ENCODE measurements at places on chromosomes 3 and 15.
A peak's percentile ranks its signal among the peaks of the same experiment; 100 is the strongest.

- no peak for DNase-seq
Observed at GRCh38 chr3:74089814-74090213, 465.1 kb upstream of the PDZRN3 start.

GRCh38 chr3:52108302-52109232 is 45.7 kb downstream of the POC1A start:
- DNase-seq: peak; percentile 66

DNA sequence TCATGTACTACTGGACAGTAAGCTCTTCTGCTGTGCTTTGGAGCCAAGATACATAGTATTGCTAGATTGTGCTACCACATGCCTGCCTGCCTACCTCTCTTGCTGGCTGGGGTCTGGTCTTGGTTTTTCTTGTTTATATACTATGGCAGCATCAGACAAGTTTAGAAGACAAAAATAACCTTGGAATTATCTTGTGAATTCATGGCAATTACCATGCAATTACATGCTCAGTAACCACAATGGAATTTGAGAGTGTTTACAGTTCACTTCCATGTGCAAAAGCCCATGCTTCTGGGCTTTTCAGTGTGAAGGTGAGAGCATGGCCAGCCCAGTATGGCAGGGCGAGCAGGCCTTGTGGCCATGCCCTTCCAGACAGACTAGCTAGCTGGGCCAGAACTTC is 48.0 kb upstream of the C15orf61 start:
- no peak for DNase-seq

- DNase-seq: peak; percentile 43
Observed at GRCh38 chr15:33963831-33964664, 4.2 kb upstream of the CHRM5 start.

DNA sequence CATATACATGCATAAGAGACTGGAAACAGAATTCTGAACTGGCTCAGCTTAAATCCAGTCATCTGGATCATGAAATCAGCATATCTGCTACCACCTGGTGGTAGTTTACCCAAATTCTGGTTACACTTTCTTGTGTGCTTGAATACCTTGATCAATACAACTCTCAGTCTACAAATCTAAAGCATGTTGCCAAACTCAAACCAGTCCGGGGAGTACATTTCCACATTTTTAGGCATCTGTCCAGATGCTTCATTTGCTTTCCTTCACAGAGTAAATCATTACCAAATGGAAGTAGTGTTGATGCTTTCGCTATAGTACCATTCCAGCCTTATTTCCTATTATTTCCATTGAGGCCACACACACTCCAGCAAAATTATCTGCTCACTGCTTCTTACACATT is 126.4 kb downstream of the P2RY1 start:
- DNase-seq: peak; percentile 34

DNA sequence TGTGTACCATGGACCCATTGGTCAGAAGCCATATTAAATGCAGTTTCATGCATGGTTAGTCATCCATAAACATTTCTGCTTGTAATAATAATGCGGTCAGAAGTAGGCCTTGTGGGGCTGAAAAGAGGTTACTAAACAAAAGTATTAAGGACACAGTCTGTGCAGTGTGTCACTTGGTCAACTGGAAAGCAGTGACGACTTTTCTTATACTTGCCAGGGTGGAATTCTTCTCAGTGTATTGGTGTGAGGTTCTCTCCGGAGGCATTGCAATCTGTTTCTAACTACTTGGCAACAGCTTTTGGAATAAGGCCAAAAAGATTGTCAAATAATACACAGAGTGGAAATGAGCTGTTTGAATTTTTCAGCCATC is 46.8 kb downstream of the CHL1 start:
- no peak for DNase-seq

- DNase-seq: no peak
Observed at GRCh38 chr3:171758109-171758508, 52.2 kb downstream of the PLD1 start.

DNA sequence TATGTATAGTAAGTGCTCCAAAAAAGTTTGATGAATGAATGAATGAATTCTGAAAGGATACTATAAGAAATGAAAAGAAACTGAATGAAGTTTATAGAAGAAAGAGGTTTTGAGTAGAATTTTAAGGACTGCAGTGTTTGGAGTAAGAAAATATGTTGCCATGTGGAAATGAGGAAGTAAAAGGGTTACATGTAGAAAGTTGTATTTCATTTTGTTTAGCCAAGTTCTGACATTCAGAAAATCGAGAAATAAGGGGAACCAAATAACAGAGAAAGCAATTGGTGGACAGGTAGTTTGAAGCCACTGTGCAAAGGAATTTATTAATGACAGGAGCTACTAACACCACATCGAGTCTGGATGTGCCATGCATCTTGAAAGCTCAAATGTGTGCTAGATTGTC is 200.7 kb downstream of the SATB1 start:
- DNase-seq: no peak

GRCh38 chr3:143775459-143775858 is 72.8 kb downstream of the SLC9A9 start:
- DNase-seq: peak; percentile 56

DNA sequence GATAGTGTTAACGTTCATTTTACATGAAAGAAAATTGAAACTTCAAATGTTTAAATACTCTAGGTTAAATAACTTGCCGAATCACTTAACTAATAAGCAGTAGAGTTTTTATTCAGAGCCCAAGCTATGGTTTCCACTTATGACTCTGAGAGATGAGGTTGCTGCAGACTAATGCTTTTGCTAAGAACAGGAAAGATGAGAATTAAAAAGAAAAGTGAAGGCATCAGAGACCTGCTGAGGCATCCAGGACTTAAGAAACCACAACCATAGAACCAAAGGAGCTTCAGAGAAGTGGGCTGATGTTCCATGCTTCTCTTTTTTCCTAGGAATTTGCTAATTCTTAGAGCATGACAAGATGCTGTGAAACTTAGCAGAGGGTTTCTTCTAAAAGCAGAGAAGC is 9.5 kb downstream of the HMG20A start:
- no peak for DNase-seq

DNA sequence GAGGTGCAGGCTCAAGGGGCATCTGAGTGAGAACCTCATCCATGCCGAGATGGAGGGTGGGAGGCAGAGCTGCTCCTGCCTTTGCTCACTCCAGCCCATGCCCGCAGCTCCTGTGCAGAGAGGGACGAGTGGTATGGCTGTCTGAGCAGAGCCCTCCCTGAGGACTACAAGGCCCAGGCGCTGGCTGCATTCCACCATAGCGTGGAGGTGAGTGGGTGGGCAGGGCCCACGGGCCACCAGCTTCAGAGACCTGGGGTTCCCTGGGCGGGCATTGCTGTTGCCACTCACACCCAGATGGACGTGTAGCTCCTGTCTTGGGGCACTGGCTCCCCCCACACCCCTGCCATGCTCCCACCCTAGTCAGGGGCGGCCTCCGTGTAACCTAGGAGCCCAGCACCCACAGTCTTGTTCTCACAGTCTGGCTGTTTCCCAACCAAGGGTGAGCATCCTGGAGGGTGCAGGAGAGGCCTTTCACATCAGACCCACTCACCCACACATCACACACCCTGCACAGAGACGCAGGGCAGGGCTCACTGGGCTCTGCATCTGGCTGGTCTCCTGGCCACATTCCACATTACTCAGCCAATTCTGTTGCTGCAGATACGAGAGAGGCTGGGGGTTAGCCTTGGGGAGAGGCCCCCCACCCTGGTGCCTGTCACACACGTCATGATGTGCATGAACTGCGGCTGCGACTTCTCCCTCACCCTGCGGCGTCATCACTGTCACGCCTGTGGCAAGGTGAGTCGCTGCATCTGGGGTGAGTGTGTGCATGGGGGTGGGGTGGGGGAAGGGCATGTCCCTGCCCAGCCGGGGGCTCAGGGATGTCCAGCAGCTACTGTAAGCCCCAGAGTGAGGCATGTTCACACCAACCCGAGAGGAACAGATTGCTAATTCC is 25.3 kb upstream of the NR2C2 start:
- peak; percentile 2 for DNase-seq

- DNase-seq: no peak
Observed at GRCh38 chr3:98519351-98519750, 3.4 kb downstream of the CLDND1 start.

GRCh38 chr15:45242289-45242688 is 9.7 kb upstream of the SLC28A2 start:
- peak; percentile 21 for DNase-seq

DNA sequence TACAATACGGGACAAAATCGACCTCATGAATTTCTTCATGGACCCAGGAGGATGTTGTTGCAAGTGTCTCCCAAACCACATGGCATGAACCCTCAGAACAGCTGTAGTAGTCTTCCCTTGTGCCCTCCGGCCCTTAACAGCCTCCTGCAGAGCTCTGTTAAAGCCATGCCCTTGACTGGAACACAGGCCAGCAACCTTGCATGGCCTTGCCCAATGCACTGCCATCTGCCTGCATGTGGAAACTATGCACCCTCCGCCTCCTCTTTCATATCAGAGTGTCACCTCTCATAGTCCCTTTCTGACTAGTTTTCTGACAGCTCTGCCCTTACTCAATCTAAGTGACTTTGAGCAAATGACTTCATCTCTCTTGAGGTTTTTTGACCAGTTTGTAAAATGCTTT is 39.4 kb upstream of the TRIM71 start:
- peak; percentile 32 for DNase-seq

DNA sequence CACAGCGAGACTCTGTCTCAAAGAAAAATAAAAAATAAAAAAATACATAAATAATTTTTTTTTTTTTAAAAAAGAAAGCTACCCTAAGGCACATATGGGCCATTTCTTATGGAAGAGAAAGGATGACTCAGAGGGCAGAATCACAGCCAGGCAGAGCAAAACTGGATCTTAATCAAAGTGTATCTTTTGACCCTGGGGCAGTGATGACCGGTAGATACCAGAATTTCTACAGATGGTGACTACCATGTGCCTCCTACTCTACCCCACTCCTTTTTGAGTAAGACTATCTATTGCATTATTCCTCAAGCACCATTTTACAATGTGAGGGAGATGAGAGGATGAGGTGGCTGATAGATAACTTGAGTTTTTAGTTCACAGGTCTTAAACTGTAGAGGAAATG is 26.0 kb downstream of the TARS3 start:
- no peak for DNase-seq

- no peak for DNase-seq
Observed at GRCh38 chr15:93088200-93088980, 621 bp downstream of the RGMA start.

DNA sequence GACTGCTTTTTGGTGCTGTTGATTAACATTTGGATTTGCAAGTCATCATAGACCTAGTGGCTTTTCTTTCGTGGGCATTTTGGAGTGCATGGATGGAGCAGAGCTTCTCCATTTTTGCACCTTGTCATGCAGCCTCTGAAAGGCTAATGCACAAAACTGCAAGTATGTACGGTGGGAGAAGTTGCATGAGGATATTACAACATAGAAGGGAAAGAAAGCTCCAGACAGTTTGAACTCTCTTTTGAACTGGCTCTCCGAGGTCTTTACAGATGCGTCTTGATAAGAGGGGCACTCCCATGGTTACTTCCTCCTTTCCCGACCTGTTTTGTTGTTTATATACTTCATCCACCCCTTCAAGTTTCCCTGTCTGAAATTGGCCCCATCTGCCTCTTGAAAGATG is 147.1 kb upstream of the GBE1 start:
- no peak for DNase-seq

GRCh38 chr15:55991802-55992768 is 1.3 kb downstream of the NEDD4 start:
- no peak for DNase-seq

GRCh38 chr3:187136936-187137335 is 2.4 kb downstream of the RPL39L start:
- peak; percentile 38 for DNase-seq

GRCh38 chr3:133271539-133271938 is 128.3 kb upstream of the BFSP2 start:
- no peak for DNase-seq

GRCh38 chr15:45795440-45796069 is 160.7 kb downstream of the SQOR start:
- peak; percentile 35 for DNase-seq

DNA sequence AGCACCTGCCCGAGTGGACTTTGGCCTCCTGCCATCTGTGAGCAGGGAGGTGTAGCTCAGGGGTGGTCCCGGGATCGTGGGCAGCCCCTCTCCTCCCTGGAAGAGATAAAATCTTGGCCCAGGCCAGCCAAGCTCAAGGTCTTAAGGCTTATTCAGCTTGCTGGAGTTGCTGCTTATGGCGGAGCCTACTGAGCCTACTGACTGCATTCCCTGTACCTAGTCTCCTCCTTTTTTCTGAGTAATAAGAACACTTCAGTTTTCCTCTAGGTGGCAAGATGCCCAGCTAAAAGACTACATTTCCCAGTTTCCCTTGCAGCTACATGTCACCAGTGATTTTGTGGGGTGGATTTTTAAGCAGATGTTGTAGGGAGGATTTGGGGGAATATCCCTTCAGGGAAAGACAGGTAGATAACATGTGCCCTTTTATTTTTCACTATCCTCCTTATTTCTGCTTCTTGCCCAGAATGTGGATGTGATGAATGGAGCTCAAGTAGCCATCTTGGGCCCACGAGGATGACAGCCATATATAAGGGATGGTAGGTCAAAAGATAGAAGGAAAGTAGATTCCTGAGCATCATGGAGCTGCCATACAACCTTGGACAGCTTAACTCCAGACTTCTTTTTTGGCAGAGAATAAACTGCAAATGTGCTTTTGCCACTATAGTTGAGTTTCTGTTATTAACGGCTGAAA is 41.4 kb upstream of the INSYN1 start:
- DNase-seq: no peak

- DNase-seq: peak; percentile 93
Observed at GRCh38 chr3:157532529-157533297, 29.5 kb upstream of the VEPH1 start.

GRCh38 chr3:184192889-184193288 is 6.9 kb downstream of the ABCF3 start:
- no peak for DNase-seq

DNA sequence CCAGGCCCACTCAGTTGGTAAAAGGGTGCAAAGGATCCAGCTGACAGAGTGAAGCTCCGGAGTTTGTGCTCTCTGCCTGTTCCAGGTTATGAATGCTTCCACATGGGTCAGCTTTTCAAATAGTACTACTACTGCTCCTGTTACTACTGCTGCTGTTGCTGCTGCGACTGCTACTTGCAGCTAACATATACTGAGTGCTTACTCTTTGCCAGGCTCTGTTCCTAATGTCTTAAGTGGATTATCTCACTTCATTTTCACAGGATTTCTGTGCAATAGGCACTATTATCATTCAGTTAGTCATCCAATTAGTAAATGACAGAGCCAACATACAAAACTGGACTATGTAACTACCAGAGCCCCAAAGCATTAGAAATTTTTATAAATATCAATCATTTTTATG is 106.5 kb downstream of the IQCH start:
- no peak for DNase-seq

DNA sequence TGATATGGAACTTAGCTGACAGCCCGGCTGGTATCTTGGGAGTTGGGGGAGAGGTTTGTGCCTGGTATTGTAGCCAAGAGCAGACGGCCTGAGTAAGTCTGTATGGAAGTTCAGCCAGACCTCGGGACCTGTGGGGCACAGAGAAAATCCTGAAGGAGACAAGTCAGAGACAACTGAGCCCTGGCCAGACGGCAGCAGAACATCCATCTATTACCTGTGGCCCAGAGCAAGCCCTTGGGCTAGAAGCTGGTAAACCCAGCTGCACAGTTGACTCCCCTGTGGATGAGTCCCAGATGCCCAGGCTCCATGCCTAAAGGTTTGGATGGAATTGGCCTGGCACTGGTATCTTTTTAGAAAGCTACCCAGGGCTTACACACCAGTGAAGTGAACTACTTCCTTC is 70.4 kb upstream of the DLG1 start:
- DNase-seq: no peak

Data from LHCN-M2 (cell line).